Adrenal gland (tissue), 19 donors: ENCODE measurements at places on chromosomes 7 and 10. TPM values are rescaled to one million over a fixed set of nuclear protein-coding genes. Genes with fewer than 3 reads are reported as not detected.

Gene BPGM
- 33.2 TPM for polyA plus RNA-seq

Gene CLDN4
- polyA plus RNA-seq = 0.37 TPM

Gene RET
- 8.1 TPM for polyA plus RNA-seq

Gene LZTS2
- 126 TPM for polyA plus RNA-seq

Gene TCAF2
- polyA plus RNA-seq = 2.3 TPM

Gene LAMB1
- polyA plus RNA-seq = 144 TPM

Gene SND1
- polyA plus RNA-seq = 58.9 TPM

Gene SEC23IP
- 83.5 TPM for polyA plus RNA-seq

Gene ABCC2
- 0.66 TPM for polyA plus RNA-seq

Gene AZGP1
- 29.7 TPM for polyA plus RNA-seq

Gene CLRN3
- polyA plus RNA-seq = not detected

Gene PHKG1
- 5.8 TPM for polyA plus RNA-seq

Gene PDE6C
- not detected for polyA plus RNA-seq

Gene ACTA2
- 298 TPM for polyA plus RNA-seq

Gene WIPF3
- polyA plus RNA-seq = 13.6 TPM

Gene PCLO
- polyA plus RNA-seq = 16.5 TPM

Gene ADRA2A
- 0.75 TPM for polyA plus RNA-seq

Gene ATP6V0A4
- polyA plus RNA-seq = not detected

Gene STEAP4
- 200 TPM for polyA plus RNA-seq

Gene PITX3
- not detected for polyA plus RNA-seq

Gene PDK4
- polyA plus RNA-seq = 82.0 TPM

Gene PBLD
- 20.0 TPM for polyA plus RNA-seq

Gene PIP
- not detected for polyA plus RNA-seq

Gene AGMO
- polyA plus RNA-seq = not detected

Gene CALHM2
- polyA plus RNA-seq = 33.1 TPM

Gene COPS6
- polyA plus RNA-seq = 194 TPM

Gene TLX1
- not detected for polyA plus RNA-seq

Gene FZD1
- 5.2 TPM for polyA plus RNA-seq

Gene OR2A12
- polyA plus RNA-seq = not detected

Gene KIF11
- 0.64 TPM for polyA plus RNA-seq

Gene TMEM213
- polyA plus RNA-seq = not detected

Gene TFPI2
- polyA plus RNA-seq = 19.4 TPM

Gene ADO
- 24.9 TPM for polyA plus RNA-seq

Gene KAZALD1
- 2.9 TPM for polyA plus RNA-seq

Gene CRYGN
- 0.67 TPM for polyA plus RNA-seq

Gene COL26A1
- 3.4 TPM for polyA plus RNA-seq

Gene PTPN20
- 3.2 TPM for polyA plus RNA-seq

Gene RSPH10B2
- polyA plus RNA-seq = 0.64 TPM

Gene CYP26C1
- 0.31 TPM for polyA plus RNA-seq

Gene KCP
- polyA plus RNA-seq = 0.37 TPM

Gene HOXA6
- polyA plus RNA-seq = 1.4 TPM

Gene FAM13C
- polyA plus RNA-seq = 13.8 TPM

Gene NAMPT
- 482 TPM for polyA plus RNA-seq

Gene SLC26A5
- 0.20 TPM for polyA plus RNA-seq

Gene NEUROD6
- polyA plus RNA-seq = not detected

Gene ABCA13
- not detected for polyA plus RNA-seq

Gene SPDYE16
- 0.40 TPM for polyA plus RNA-seq

Gene PLAC9
- 61.4 TPM for polyA plus RNA-seq

Gene TNS3
- polyA plus RNA-seq = 21.0 TPM

Gene PLXNA4
- 4.0 TPM for polyA plus RNA-seq

Gene TRIM74
- polyA plus RNA-seq = 5.5 TPM
